Renal pelvis (tissue), 12 donors: ENCODE measurements at places on chromosomes 11 and 22. TPM values are rescaled to one million over a fixed set of nuclear protein-coding genes. Genes with fewer than 3 reads are reported as not detected.

DNA sequence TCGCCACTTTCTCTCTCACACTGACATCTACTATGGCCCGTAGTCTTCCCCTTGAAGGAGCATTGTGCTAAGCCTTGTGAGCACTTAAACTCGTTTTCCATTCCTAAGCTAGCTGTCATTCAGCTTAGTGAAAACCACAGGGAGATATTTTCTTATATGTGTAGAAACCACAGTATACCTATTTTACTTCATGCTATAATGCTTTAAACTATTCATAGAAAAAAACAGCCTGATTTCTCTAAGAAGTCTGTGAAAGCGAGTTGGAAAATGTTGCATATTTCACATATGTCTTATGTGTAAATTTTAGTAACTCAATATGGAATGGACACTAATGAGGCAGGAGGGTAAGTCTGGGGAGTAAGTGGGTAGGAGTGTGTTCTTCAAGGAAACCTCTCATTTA is 194.3 kb upstream of the CTSC start:
- DNase-seq = no peak

VWCE gene
- polyA plus RNA-seq = 3.5 TPM

MFNG gene
- 12.4 TPM for polyA plus RNA-seq

DNA sequence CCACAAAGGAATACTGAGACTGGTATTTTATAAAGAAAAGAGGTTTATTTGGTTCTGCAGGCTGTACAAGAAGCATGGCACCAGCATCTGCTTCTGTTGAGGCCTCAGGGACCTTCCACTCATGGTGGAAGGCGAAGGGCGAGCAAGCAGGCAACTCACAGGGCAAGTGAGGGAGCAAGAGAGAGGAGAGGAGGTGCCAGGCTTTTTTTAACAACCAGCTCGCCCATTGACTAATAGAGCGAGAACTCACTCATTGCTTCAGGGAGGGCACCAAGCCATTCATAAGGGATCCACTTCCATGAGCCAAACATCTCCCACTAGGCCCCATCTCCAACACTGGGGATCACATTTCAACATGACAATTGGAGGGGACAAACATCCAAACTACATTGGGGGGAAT is 1.2 kb downstream of the PTS start:
- DNase-seq = no peak

DNA sequence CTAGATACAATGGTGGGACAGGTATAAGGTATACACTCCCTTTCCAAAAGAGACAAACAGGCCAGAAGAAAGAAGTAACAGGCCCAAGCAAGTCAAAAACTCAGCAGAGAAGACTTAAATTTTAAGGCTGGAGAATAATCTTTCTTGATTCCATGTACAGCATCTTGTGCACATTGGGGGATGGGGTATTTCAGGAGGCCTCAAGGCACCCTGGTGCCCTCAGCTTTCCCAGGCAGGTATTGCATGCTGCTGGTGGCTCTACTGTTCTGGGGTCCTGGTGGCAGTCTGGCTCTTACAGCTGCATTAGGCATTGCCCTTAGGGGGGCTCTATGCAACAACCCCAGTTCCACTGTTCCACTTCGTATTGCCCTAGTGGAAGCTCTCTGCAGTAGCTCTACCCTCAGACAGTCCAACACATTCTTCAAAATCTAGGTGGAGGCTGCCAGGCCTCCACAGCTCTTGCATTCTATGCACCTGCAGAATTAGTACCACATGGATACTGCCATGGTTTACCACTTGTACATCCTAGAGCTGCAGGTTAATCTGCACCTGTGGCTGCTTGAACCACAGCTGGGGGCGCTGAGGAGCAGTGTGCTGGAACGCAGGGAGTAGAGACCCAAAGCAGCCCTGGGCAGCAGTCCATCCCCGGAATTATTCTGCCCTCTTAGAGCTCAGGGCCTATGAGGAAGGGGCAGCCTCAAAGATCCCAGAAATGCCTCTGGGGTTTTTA is 4.2 kb upstream of the CTSC start:
- no peak for DNase-seq

- no peak for DNase-seq
Observed at GRCh38 chr22:27404441-27404840, 397.1 kb downstream of the MN1 start.

PHF21B gene
- polyA plus RNA-seq = 4.5 TPM

GRCh38 chr22:35605369-35605680 is 11.8 kb downstream of the MB start:
- DNase-seq = no peak

OMP gene
- 1.1 TPM for polyA plus RNA-seq

DNA sequence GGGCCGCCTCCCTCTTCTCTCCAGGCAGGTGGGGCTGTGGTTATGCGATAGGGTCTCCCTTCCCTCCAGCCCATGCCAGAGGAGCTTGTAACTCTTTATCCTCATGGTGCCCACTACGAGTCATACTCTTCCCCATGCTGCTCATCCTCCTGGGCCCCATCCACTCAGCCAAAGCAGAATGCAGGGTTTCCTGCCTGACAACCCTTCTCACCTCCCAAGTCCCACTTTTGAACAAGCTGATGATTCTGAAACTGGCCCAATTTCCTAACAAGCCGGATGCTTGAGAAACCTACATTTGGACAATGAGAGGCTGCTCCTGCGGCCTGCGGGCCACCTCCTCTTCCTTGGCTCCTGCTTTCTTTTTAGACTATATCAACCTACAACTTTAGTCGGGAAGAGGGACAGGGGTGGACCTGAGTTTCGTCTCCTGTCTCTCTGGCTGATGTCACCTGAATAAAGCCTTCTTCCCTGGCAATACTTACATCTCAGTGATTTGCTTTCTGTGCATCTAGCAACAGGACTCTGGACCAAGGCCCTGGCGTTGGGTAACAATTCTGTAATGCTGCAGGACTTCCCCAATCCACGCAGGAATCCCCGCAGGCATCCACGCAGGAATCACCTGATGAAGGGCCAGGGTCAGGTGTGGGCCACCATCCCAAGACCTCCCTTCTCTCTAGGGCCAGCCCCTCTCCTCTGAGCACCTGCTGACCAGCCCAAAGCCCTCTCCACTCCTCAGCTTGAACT is 1.5 kb upstream of the NDUFS8 start:
- DNase-seq = no peak

GLB1L2 gene
- 28.7 TPM for polyA plus RNA-seq

GRCh38 chr11:85685820-85686459 is at the start of gene CCDC89:
CCDC89 (minus strand) TSS chr11:85686195; CDS start chr11:85686130, 65 bp downstream.
- peak; percentile 93 for DNase-seq

- no peak for DNase-seq
Observed at GRCh38 chr22:50339945-50340879, 2.9 kb upstream of the PPP6R2 start.

DNA sequence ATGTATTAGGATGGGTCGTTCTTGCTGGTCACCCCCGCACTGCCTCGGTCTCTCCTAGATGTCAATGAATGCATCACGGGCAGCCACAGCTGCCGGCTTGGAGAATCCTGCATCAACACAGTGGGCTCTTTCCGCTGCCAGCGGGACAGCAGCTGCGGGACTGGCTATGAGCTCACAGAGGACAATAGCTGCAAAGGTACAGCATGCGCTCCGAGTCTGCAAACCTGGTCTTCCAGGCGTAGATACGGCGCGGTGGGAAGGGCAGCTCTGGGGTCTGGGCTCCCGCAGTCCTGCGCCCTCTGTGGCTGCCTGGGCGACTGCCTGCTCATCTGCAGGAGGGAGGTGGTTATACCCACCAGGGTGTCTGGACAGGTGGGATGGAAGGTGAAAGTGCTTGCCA is 31.0 kb downstream of the FBLN1 start:
- DNase-seq = no peak

- DNase-seq = no peak
Observed at GRCh38 chr11:117010808-117011540, 87.3 kb downstream of the SIK3 start.

DNA sequence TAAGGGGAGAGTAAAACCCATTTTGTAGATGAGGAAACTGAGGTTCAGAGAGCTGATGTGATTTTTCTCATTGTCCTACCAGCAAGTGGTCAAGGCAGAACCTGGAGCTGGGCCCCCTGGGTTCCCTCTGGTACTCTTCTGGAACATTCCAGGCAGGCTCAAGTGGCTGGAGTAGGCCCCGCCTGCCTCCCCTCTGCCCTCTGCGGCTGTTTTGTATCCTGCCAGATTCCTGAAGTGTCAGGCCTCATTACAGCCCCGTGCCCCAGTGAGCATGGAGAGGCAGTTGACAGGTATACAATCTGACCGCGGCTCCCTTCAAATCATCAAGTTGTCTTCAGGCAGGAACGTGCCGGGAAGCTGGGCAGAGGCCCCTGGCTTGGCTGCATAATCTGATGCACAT is 94.6 kb upstream of the CD82 start:
- no peak for DNase-seq

- DNase-seq = no peak
Observed at GRCh38 chr11:124329787-124330478, 9.9 kb upstream of the OR8D2 start.

GRCh38 chr11:128891913-128892398 is 800 bp downstream of the KCNJ5 start:
- DNase-seq = no peak

GAL3ST3 gene
- 6.4 TPM for polyA plus RNA-seq

DNA sequence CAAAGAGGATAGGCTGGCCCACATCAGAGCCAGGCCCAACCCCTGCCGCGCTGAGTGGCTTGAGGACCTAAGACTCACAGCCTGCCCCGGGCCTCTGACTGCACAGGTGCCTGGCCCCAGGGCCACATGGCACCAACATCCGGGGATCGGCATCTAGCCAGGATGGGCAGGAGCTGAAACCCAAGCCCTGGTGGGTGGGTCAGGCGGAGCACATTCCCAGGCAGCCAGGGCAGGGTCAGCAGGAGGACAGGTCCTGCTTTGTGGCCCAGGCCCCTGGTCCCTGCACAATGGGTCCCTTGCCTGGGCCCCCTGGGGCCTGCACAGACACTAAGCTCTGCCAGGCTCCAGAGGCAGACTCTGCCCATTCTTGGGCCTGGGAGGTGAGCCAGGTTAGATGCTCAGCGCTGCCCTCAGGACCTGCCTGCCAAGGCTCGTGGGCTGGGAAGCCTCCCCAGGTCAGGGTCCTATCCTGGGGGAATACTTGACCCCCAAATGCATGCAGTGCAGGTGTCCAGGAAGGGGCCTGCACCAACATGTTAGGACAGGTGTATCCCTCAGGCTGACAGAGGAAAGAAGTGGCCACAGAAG is 33.5 kb downstream of the ARVCF start:
- DNase-seq = no peak

DNA sequence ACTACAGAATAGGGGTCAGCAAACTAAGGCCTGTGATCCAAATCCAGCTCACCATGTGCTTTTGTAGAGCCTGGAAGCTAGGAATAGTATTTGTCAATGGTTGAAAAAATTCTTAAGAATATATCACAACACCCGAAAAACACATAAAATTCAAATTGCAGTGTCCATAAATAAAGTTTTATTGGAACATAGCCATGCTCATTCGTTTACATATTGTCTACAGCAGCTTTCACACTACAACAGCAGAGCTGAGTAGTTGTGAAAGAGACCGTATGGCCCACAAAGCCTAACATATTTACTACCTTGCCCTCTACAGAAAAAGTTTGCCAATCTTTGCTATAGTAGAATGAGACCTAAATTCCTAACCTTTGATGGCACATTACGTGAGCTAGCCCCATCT is 125.7 kb downstream of the CADM1 start:
- no peak for DNase-seq
